Naive B cell (primary cell): ENCODE measurements at places on chromosomes 2 and 18.
A peak's percentile ranks its signal among the peaks of the same experiment; 100 is the strongest.

GRCh38 chr2:62194558-62195420 lies 1.1 kb upstream of the B3GNT2 start:
- peak; percentile 5 for DNase-seq

- no peak for DNase-seq
Observed at GRCh38 chr2:210387074-210387473, 72.1 kb upstream of the MYL1 start.

- DNase-seq, result no peak
Observed at GRCh38 chr2:75102011-75102410, 97.3 kb downstream of the TACR1 start.

DNA sequence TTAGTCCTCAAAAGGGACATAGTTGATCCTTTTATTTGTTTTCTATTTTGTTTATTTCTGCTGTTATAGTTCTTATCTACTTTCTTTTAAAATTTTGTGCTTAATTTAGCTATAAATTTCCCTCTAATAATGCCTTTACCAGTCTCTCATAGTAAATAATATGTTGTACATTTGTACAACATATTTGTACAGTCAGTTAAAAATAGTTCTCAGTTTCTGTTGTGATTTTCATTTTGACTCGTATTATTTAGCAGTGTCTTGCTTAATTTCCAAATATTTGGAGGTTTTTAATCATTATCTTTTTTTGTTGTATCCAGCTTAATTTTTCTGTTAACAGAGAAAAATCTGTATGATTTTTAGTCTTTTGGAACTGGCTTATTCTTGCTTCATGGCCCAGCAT lies 443.6 kb upstream of the TRIB2 start:
- no peak for DNase-seq

DNA sequence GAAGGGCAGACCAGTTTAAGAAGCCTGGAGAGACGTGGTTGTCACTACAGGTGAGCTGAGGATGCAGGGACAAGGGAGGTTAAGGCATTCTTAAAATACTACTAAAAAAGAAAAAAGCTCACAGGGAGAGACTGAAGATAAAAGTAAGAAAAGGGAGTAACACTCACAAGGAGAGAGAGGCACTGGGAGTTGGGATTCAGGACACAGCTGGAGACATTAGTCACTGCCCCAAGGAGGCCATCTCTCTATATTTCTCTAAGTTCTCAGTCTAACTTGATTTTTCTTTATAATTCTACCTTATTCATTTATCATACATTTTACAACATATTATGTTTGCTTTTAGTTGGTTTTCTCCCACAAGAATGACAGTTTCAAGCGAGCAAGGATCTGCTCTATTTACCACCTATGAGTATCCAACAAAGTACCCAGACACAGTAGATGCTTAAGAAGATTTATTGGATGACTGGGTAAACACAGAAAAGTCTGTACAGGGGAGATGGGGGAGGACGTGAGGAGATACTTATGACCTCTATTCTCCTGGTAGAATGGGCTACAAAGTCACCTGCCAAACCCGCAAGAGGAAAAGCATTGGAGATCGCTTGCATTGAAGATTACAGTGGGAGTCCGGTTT lies 2.2 kb downstream of the SERPINE2 start:
- DNase-seq, result no peak

GRCh38 chr2:161039071-161039470 lies 121.2 kb upstream of the TANK start:
- DNase-seq, result no peak
